Right ventricle myocardium superior (tissue), 1 donor: ENCODE measurements at places on chromosomes 2 and 18.

DNA sequence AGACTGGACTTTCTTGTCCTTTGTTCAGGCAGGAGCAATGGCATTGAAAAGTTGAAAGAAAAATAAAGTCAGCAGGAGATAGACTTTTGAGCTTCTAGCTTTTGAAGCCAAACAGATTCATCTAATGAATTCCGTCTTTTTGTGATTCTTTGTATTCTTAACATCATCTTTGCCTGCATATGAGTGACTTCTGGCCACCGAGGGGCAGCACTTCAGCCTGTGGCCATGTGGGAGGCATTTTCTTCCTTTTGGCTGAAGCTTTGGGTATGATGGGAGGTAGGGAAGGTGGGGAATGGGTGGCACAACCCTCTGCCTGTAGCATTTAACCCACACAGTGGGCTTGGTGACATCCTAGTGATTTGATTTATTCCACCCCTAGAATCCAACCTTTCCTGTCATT, 220.6 kb downstream of the SETBP1 start:
- no peak for DNase-seq

- no peak for DNase-seq
Observed at GRCh38 chr2:37780387-37780676, 108.9 kb upstream of the CDC42EP3 start.

- DNase-seq = no peak
Observed at GRCh38 chr2:120764492-120764891, 28.8 kb downstream of the GLI2 start.

GRCh38 chr2:17272170-17272569, 246.1 kb downstream of the RAD51AP2 start:
- no peak for DNase-seq

- no peak for DNase-seq
Observed at GRCh38 chr2:217330647-217331046, 470.8 kb upstream of the TNP1 start.

- DNase-seq = no peak
Observed at GRCh38 chr2:2788076-2788475, 457.0 kb upstream of the MYT1L start.

GRCh38 chr2:36369163-36369562, 13.6 kb downstream of the CRIM1 start:
- DNase-seq = no peak

GRCh38 chr18:79169958-79170555, 100.9 kb downstream of the ATP9B start:
- peak; percentile 40 for DNase-seq

- no peak for DNase-seq
Observed at GRCh38 chr2:175309799-175310198, 128.3 kb upstream of the ATP5MC3 start.

DNA sequence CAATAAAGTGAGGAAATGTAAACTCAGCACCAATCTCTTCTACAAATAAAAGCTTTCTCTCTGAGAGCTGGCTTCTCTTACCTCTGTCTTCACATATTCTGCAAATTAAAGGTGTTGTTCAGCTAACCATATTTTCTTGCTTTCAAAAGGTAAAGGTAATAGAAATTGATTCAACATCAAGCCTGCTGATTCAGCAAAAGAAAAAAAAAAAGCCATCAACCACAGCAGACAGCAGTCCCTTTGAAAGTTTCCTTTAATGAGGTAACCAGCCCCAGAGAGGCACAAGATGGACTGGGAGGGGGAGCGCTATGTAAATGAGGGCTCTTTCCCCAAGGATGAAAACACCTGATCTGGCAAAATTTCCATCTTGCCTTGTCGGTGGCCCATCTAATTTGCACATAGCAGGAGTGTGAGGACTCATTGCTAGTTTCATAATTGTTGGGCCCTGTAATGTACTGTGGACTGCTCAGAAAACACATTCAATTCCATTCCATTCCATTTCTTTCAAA, 154.9 kb upstream of the SOX11 start:
- no peak for DNase-seq

GRCh38 chr18:67508146-67508545, 8.4 kb downstream of the DSEL start:
- no peak for DNase-seq

- no peak for DNase-seq
Observed at GRCh38 chr18:23934252-23934651, 80.3 kb upstream of the TTC39C start.

- DNase-seq = no peak
Observed at GRCh38 chr2:25491003-25491696, 149.4 kb upstream of the DNMT3A start.

DNA sequence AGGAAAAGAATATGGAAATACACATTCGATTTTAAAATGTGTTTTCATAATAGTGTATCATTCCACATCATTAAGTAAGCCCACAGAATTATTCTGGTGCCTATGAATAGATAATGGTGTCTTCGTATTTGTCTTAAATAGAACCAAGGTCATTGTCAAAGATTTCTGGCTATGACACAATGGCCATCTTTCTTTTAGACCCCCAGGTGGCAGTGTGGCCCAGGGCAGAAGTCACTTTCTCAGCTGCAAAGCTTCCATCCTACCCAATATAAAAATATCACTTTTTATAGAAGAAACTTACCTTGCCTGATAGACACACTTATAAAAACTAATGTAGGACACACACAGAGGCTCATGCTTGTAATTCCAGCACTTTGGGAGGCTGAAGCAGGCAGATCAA, 57.5 kb downstream of the ZRANB3 start:
- DNase-seq = no peak

- peak; percentile 95 for DNase-seq
Observed at GRCh38 chr18:7566567-7567473, at the start of gene PTPRM. PTPRM (plus strand) TSS chr18:7567316; CDS start chr18:7567819, 503 bp downstream.

DNA sequence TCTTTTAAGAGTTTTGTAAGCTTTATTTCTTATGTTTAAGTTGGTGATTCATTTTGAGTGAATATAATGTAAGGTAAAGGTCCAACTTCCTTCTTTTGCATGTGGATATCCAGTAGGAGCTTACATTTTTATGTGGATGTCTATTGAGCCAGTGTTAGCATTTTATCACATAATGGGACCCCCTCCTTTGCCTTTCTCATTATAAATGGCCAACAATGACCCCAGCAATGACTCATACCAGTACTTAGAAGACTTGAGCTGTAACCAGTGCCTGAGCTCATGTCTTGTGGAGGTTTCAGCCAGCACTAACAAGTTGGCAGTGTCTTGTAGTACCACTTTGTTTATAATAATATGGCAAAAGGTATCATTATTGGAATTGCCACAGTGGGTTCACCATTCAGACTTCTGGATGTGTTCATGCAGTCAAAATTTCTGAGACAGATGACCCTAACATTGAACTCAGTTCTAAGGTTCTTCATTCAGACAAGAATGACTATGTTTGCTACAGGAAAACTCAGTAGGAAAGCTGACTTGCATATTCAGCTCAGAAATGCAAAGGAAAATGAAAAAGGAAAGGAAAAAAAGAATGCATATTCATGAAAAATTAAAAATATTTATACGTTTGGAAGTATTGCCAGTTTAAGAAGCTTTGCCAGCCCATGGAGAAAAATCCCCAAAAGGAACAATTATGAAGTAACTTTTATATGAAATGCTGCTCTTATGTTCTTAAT, 41.0 kb downstream of the CDKL4 start:
- DNase-seq = no peak

DNA sequence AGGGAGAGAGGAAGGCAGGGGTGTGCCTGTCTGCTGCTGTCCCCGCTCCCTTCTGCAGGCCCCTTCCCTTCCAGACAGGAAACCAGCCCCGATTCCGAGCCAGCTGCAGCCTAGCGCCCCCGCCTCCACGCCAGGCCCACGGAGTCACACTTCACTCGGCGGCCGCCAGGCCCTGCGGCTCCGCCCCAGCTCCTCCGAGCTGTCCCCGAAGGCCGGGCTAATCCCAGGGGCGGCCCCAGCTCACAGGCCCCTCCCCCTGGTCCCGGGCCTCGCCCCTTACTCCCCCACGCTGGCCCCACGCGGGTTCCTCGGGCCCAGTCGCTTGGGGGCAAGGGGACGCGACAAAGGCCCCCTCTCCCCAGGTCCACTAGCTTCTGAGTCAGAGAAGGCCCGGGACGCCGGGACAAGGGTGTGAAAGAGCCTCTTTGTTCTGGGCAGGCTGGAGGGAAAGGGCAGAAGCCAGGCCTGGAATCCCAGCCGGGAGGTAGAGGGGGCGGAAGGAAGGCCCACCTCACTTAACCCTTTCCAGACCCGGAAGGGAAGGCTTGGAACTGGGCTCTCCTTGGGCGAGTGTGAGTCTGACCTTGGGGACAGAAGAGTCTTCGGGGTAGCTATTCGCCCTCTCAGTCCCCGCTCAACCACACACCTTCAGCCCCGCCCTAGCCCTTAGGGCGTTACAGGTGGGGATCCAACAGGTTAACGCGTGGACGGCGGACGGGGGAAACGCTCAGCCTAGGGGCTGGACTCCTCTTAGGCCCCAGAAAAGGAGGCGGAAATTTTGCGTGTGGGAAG, 1.2 kb downstream of the RTKN start:
- peak; percentile 93 for DNase-seq

GRCh38 chr18:61132031-61132430, 201.2 kb upstream of the CDH20 start:
- DNase-seq = no peak

- peak; percentile 61 for DNase-seq
Observed at GRCh38 chr2:109242210-109242653, 113.2 kb downstream of the SH3RF3 start.

- DNase-seq = no peak
Observed at GRCh38 chr2:171318463-171318934, 115.3 kb downstream of the METTL8 start.

DNA sequence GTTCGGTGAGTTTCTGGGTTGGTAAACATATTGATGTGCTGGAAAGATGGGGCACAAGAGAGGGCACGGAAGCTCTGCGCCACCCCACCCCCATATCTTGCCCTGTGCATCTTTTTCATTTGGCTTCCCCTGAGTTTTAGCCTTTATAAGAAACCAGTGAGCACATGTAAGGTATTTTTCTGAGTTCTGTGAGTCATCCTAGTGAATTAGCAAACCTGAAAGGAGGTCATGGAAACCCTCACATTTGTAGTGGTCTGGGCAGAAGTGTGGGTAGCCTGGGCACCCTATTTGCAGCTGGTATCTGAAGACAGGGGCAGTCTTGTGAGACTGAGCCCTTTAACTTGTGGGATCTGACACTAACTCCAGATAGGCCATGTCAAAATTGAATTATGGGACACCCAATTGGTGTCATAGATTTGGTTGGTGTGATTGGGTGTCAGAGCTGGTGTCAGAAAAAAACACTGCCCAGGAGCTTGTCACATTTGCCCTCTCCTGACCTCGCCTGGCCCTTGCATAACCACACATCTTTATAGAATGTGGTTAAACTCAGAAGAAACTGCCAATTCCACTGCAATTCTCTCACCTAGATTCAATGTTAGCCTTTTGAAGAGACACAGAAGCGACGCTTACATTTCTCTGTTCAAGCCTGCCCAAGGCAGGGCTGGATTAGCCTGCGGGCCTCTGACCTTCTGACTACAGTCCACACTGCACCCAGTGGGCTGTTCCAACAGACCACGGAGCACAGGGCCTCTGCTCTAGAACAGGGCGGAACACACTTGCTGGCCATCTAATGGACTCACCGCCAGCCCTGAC, 12.0 kb upstream of the GALM start:
- DNase-seq = no peak

DNA sequence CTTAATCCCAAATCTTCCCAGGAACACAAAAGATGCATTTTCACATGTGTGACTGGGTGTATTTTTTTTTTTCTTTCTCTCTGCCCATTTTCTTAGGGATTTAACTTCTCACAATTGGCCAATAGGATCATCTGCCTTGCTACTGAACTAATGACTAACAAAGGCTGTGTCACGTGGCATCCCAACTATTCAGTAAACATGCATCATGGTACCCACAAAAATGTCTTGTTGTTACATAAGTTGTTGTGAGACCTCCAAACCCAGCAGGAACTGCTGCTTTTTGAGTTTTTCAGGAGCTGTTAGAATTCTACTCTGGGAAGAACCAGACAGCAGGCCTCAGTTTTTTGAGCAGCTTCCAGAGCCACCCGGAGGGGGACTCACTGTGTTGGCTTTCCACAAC, 31.9 kb downstream of the GAD1 start:
- no peak for DNase-seq
